Lower leg skin (tissue), 4 donors: ENCODE measurements at places on chromosomes 12 and 14. TPM values are rescaled to one million over a fixed set of nuclear protein-coding genes. Genes with fewer than 3 reads are reported as not detected.

GRCh38 chr12:64672925-64673409, 62.7 kb downstream of the RASSF3 start:
- DNase-seq, result no peak

- DNase-seq, result no peak
Observed at GRCh38 chr14:79543967-79544697, 667.2 kb downstream of the DIO2 start.

Gene KRT72
- 2.5 TPM for total RNA-seq

DNA sequence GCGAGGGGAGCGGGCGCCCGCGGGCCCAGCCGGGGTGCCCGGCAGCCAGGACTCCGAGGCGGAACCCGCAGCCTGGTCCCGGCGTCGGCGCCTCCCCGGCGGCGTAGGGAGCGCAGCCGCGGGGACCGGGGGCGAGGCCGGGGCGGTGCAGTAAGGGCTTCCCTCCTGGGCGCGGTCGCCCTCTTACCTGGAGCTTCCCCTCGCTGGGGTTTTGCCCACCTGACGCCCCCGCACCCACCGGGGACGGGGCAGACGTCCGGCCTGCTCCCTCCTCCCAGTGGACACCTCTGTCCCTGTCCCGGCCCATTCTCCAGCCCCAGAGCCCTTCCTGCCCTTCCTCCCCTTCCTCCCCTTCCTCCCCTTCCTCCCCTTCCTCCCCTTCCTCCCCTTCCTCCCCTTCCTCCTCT, 413 bp upstream of the TUBA1C start:
- DNase-seq, result no peak
